ENCODE measurements at places on chromosomes 1 and 21.

DNA sequence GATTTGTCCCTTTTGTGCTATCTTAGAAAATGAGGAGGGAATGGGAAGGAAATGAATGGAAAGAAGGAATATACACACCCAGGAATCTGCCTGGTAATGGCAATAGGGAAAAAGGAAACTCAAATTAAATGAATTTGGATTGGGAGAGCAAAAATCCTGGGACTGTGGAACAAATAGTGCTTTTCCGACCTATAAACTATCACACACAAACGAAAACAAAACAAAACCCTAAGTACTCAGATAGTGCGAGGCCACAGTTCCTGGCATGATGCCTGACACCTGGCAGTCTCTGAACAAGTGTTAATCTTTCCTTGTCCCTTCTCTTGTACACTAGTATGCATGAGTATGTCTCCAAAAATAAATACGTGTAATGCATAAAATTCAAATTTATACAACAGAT is 319.8 kb upstream of the SPAG17 start:
- no peak for DNase-seq

DNA sequence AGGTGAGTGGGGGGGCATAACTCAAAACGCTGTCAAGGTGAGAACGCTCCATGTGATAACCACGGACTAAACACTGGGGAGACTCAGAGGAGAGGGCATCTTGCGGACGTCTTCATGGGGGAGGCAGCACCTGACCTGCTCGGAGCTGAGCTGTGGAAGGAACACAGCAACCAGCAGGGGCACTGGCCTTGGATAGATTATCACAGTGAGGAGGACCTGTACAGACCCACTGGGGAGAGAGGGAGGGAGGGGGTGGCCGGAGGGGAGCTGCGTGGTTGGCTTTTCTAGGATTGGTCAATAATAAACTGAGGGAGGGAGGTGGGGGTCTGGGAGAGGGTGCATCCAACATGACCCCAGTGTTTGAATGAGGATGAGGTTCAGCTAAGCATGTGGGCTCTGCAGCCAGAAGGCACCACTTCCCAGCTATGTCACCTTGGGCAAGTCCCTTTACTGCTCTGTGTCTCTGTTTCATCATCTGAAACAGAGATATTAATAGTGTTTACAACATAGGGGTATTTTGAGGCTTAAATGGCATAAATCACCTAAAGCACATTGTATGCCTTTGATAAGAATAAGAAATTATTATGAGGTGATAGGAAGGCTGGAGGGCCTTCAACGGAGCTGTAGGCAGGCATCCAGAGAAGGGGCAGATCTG is 123.3 kb downstream of the GRIK3 start:
- DNase-seq: no peak

- no peak for DNase-seq
Measured at GRCh38 chr1:161131523-161132409, 701 bp downstream of the DEDD start.

DNA sequence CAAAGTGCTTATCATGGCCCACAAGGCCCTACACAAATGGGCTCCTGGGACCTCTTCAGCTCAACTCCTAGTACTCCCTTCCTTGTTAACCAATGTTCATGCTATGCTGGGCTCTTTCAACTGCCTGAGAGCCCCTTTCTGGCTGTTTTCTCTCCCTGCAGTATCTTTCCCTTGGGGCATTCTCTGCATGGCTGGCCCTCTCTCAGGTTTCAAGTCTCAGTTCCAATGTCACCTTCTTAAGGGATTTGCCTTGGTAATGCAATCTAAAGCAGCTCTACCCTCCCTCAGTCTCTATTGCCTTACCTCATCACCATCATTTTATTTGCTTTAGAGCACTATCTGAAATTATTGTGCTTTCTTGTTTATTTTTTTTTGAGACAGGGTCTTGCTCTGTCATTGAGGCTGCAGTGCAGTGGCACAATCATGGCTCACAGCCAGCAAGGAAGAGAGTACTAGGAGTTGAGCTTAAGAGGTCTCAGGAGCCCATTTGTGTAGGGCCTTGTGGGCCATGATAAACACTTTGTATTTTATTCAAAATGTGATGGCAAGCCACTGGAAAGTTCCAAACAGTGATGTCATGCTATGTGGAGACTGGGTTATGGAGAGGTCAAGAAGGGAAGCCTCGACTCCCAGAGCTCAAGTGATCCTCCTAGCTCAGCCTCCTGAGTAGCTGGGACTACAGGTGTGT is 63.4 kb upstream of the SRSF10 start:
- peak; percentile 68 for DNase-seq

DNA sequence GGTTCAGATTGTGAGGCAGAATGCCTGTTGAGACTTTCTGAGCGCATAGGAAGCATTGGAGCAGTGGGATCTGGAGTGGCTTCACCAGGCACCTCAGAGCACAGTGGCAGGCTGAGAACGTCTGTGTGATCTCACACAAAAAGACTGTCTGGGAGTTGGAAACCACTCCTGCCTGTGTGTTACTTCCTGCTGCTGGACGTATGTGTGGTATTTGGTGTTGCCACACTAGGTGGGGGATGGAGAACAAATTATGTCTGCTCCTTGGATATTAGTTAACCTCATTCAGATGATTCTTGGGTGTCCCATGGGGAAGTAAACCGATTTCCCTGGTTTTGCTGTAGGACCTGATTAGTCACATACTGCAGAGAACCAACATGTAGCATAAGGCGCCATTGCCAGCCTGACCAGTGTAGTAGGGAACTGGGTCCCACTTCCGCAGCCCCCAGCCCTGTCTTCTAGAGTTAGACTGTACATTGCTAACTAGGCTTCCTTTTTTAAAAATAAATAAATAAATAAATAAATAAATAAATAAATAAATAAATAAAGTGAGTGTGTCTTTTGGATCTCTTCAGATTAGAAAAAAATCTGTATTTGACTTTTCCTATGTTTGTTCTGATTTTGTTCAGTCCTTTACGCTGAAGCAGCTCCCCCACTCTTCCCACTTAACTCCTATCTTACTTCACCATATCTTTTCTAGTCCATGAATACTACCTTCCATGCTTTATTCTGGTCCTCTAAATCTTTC is 26.9 kb downstream of the UCK2 start:
- no peak for DNase-seq

- no peak for DNase-seq
Measured at GRCh38 chr1:36879613-36880012, 154.7 kb downstream of the GRIK3 start.

All from NCI-H187 treated with DMSO at 0.1 percent for 48 hours (cell line).